Urothelium cell line (cell line): ENCODE measurements at places on chromosomes 13 and 19.

DNA sequence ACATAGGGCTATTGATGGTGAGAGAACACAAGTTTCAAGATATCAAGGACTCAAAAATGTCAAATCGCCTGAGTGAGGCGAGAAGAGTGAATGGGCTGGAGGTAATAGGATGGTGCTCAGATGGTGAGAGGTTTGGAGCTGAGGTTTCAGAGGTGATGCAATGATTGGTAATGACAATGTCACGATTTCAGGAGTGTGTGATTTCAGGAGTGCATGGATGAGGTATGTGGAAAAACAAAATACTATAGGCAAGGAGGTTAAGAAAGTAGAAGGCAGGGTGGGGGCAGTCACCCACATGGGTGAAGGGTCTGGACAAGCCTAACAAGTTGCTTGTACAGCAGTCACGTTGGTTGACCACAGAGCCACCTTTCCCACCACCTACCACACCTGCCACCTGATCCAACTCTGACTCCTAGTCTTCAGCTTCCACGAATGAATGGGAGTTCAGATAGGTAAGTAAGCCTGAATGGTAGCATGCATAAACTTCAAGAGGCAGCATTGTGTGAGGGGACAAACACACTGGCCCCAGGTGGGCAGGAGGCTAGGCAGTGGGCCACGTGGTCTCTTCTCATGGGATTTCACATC is 71.5 kb downstream of the RUBCNL start:
- no peak for DNase-seq

- no peak for DNase-seq
Observed at GRCh38 chr13:94345374-94346195, 133.9 kb downstream of the DCT start.

DNA sequence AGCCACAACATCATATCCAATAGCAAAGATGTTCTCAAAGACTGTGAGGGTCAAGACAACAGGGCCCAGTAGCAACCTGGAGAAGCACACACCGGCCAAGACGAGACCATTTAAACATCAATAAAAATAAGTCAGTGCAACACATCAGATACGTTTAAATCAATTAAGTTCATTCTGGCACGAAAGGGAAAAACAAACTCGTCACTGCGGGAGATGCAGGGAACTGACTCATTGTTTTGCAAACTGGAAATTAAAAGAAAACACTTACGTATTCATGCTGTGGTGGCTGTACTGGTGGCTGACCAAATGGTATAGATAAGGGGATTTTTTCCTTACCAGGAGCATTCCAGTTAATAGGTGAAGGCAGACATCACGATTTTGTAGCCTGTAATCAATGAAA is 26.3 kb upstream of the SLC15A1 start:
- DNase-seq: no peak

DNA sequence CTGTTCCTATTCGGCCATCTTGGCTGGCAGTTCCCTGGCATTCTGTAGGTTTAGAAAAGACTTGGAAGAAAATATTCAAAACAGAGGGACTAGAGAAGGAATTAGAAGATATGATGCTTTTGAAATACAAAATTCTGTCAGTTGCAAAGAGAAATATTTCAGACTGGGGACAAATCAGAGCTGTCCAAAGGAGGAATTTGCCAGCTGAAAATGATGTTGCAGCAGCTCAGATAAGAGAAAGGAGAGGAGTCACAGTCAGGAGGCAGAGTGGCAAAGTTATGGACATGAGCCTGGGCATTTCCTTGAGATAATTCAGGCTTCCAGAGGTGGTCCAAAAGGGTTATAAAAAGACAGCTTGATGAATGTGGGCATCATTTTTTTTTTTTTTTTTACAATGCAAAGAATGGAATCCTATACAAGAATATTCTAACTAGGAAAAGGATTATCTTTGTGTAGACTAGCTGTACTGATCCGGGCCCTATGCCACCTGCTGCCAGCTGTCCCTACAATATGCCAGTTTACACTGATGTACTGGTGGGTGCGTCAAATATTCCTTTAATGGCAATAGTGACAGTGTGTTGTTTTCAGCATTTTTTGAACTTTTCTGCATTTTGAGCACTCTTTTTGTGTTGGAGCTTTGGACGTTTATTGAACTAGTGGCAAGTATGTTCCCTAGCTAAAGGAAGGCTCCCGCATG is 31.8 kb upstream of the CBY2 start:
- no peak for DNase-seq

- no peak for DNase-seq
Observed at GRCh38 chr13:31970231-31970930, 61.2 kb upstream of the FRY start.

DNA sequence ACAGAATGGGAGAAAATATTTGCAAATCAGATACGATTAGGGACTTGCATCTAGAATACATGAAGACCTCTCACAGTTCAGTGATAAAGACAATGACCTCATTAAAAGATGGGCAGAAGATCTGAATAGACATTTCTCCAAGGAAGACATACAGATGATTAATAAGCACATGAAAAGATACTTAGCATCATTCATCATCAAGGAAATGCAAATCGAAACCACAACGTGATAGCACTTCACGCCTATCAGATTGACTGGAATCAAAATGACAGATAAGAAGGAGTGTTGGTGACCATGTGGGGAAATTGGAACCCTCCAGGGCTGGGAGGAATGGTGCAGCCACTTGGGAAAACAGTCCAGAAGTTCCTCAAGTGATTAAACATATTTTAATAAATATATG is 25.8 kb downstream of the CFAP97D2 start:
- no peak for DNase-seq

DNA sequence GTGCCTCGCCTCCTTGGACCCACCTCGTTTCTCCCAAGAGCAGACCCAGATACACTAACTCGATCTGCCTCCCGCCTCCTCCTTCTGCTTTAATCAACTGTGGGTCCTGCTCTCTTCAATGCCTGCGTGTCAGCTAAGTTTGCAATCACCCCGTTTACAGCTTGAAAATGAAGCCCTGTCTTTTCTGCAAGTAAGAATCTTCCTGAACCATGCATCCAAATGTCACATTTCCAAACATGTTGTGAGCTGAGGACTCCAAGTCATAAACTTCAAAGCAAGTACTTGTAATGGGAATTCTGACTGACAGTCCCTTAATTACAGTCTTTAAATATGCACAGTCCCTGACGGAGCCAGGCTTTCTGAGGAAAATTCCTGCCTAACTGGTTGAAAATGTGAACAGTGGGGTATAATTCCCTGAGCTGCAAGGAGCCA is 154.9 kb upstream of the UQCRFS1 start:
- peak; percentile 2 for DNase-seq

DNA sequence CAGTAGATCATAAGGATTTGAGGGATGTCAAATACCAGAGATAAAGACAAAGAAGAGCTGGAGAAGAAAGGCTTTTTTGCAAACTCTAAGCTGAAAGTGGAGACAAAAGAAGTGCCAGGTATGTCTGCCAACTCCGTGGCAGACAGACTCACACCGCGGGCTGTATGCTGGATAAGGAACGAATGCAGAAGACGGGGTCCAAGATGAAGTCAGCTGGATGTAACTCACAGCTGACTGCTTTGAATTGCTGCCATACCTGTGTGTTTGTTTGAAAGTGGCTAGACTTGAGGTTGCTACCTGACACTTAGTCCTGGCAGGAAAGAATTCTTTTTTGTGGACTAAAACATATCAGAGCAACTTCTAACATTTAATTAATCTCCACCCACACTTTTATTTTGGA is 398.8 kb downstream of the DLEU7 start:
- DNase-seq: no peak

GRCh38 chr13:20461481-20461859 is 64.2 kb downstream of the CRYL1 start:
- DNase-seq: peak; percentile 43

DNA sequence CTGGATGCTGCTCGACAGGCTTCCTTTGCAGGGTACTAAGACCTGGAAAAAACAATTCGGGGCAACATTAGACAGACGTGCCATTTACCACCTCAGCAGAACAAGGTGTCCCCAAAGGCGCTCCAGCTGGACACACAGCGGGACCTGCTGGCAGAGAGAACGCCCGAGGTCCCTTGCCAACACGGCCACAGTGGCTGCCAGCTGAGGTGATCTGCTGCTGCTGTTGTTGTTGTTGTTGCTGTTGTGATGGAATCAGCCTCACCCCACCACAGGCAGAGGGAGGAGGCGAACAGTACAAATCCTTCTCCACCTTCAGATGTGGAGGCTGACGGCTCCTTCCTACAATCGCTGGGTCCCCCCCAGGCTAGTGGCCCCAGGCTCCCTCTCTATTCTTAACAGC is 25.2 kb downstream of the ANKRD27 start:
- no peak for DNase-seq

DNA sequence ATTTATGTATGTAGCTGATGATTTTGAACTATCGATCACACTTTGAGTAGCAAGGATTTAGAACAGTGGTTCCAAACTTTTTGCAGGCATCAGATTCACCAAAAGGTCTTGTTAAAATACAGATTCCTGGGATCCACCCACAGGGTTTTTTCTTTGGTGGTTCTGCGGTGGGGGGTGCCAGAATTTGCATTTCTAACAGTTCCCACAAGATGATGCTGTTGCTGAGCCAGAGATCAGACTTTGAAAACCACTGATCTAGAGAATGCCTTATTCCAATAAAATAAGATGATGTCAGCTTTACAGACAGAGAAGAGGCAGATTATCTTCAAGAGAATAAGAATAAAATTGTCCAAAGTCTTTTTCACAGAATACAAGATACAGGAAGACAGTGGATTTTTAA is 80.9 kb upstream of the SHISA2 start:
- peak; percentile 8 for DNase-seq

GRCh38 chr13:109412283-109412901 is 374.0 kb downstream of the IRS2 start:
- peak; percentile 68 for DNase-seq

GRCh38 chr13:83538636-83539035 is 343.6 kb downstream of the SLITRK1 start:
- DNase-seq: no peak

DNA sequence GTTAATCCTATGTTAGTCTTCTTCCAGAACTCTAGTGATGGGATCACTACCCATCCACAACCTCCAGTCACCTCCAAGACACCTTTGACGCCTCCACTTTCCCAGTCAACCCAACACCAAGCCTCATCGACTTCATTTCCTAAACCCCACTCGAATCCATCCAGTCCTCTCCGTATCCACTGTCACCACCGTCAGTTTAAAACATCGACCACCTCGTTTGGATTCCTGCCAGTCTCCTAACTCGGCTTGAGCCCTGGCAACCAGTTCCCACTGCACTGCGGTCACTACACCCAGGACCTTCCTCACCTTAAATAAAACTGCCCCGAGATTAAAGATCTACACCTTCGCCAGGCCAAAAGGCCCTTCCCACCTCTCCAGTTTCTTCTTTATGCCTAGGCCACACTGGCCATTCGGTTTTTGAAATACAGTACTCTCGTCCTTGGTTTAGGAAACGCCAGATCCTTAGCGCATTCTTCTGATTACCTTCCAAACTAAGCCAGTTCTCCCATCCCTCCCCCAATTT is 1.2 kb downstream of the MTIF3 start:
- DNase-seq: no peak

GRCh38 chr13:112111239-112111857 is 44.4 kb downstream of the SOX1 start:
- no peak for DNase-seq

GRCh38 chr19:10583036-10583776 is 3.9 kb downstream of the AP1M2 start:
- DNase-seq: no peak

GRCh38 chr13:112902101-112902651 is 66.8 kb upstream of the MCF2L start:
- DNase-seq: no peak

DNA sequence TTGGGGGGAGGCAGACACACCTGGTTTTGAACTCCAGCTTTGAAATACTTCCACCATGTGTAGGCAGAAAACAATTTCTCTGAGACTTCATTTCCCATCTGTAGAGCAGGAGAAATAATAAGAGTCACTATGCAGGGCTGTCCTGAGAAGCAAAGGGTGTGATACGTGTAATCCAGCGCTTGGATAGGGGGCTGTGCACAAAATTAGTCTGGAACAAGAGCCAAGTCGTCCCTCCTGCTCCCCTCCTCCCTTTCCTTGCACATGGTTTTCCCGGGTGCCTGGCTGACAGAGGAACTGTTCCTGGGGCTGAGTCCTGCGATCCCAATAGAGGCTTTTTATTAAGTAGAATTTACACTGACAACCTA is 29.6 kb upstream of the UBE2L5 start:
- no peak for DNase-seq

GRCh38 chr13:26423629-26424028 is 133.9 kb upstream of the WASF3 start:
- DNase-seq: no peak

DNA sequence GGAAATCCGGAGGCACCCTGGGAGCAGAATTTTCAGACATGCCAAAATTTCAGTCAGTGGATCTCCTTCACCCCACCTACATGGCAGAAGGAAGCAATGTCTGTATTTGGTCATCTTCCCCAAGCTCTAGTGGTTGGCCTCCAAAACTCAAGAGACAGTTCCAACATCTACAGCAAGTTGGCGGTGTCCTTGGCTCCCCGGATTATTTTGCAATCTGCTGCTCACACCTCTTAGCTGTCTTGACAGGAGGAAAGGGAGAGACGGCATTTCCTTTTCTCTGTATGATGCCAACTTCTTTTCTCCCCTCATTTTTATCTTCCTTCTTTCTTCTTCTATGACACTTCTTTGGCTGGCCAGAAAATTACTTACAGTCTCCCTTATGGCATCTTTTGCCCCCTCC is 159.9 kb downstream of the SUCLA2 start:
- no peak for DNase-seq
